ENCODE measurements at places on chromosomes 3 and 15. TPM values are rescaled to one million over a fixed set of nuclear protein-coding genes. Genes with fewer than 3 reads are reported as not detected.

The TNFAIP8L3 gene
- total RNA-seq: not detected

The GATM gene
- 0.62 TPM for total RNA-seq

The UACA gene
- 4.1 TPM for total RNA-seq

The BLOC1S6 gene
- total RNA-seq: 48.5 TPM

The CD200R1 gene
- 4.1 TPM for total RNA-seq

The ACTC1 gene
- not detected for total RNA-seq

The ISG20 gene
- 74.5 TPM for total RNA-seq

The SPESP1 gene
- total RNA-seq: 1.5 TPM

The RASL12 gene
- total RNA-seq: not detected

The TRA2B gene
- total RNA-seq: 187 TPM

The EFCC1 gene
- total RNA-seq: 0.12 TPM

The DUOXA2 gene
- total RNA-seq: not detected

The LRRC31 gene
- total RNA-seq: not detected

The GABRR3 gene
- not detected for total RNA-seq

The CRABP1 gene
- not detected for total RNA-seq
